T-helper 2 cell (primary cell): ENCODE measurements at places on chromosomes 4 and X.

GRCh38 chrX:133546441-133546840, 131.2 kb upstream of the GPC4 start:
- DNase-seq, result no peak

DNA sequence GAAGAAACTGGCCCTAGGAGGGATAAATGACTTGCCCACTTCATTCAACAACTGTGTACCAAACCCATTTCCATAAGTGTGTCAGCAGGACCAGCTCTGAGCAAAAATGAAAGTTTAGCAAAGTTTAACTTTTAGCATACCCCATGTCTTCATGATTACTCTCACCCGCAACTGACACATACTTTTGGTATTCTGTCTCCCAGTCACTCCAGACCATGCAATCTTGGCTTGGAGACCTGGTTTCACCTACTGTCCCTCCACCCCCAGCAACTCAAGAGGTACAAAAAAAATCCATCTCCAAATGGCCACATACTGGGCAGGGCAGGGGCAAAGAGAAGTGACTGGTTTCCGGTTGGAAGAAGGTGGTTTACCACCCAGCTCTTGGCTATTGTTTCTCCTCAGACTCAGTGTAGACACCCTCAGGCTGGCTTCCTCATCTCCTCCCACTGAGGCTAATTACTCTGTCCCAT, 79.8 kb downstream of the RLIM start:
- DNase-seq, result no peak

DNA sequence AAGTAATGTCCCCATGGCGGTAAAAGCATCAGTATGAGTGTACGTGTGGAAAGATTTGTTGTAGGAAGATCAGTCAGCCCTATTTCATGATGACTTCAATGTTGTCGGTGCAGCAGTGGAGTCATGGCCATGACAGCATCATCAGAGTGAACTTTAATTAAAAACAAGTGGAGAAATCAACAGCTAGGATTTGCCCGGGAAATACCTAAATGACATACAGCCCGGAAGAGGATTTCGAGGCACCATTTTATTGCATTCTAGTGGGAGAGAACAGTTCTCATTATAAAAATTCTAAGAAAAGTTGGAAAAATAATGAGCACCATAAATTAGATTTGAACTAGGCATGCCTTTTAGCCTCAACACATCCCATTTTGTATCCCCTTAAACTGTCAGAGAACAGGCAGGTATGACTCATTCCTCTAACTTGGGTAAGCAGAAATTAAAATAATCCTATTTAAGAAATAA, 170.1 kb downstream of the SHROOM3 start:
- DNase-seq, result no peak

- no peak for DNase-seq
These were observed 58.9 kb upstream of the FAM9C start for GRCh38 chrX:13103188-13103913.
